ENCODE measurements at places on chromosomes 4 and X. TPM values are rescaled to one million over a fixed set of nuclear protein-coding genes. Genes with fewer than 3 reads are reported as not detected.

GRCh38 chr4:122577808-122578781 lies 42.8 kb downstream of the IL21 start:
- peak; percentile 48 for DNase-seq

DNA sequence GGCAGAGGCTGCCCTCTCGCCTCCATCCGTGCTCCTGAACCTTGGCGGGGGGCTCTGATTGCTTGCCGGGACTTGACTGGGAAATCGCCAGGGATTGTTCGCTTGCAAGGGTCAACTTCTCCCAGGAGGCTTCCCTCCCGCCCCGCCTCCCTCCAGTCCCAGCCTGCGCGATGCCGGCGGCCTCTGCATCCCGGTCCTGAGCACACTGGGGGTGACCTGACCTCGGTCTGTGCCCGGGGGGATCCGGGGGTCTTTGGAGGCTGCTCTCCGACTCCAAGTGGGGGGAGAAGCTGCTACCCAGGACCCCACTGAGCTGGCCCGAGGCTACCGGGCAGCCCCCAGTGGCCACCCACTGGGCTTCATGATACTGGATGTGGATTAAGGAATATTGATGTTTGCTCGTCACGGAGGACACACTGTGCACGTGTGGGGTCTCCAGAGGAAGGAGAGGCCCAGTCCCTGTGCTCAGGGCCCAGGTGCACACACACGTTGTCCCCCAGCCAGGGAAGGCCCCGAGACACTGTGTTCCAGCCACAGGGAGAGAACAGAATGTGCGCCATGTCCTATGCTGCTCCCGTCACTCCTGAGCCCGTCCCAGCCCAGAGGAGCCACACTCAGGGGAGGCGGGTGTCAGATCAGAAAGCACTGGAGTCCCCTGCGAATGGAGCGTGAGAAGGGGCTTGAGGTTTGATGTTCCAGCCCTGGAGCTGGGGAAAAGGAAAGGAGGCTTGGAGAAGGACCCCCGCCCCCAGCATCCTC lies 55.9 kb upstream of the NKX1-1 start:
- no peak for DNase-seq

DNA sequence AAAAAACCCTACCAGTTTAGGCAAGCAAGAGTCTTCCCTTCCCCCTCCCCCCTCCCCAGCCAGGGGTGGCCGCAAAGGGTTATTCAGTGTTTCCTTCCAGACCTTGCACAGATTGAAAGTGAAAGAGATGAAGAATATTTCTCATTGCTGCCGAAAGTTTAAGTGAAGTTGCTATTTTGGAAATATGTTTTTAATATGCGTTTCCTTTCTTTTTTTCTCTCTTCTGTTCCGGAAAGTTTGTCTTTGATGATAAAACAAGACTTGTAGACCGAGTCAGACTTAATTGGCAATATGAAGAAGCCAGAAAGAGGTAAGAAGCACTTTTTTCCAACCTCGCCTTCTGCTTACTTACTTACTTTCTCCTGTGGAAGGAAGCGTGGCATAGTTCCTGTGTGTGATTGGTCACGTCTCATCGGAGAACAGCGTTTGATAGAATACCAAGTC lies 58.5 kb upstream of the CLCN4 start:
- DNase-seq = no peak

Gene TENM3
- 1.3 TPM for total RNA-seq

Gene ESX1
- not detected for total RNA-seq

Gene PGM2
- total RNA-seq = 61.3 TPM

Data from bronchial epithelial cell (primary cell).